ENCODE measurements at places on chromosomes 6 and 20.

DNA sequence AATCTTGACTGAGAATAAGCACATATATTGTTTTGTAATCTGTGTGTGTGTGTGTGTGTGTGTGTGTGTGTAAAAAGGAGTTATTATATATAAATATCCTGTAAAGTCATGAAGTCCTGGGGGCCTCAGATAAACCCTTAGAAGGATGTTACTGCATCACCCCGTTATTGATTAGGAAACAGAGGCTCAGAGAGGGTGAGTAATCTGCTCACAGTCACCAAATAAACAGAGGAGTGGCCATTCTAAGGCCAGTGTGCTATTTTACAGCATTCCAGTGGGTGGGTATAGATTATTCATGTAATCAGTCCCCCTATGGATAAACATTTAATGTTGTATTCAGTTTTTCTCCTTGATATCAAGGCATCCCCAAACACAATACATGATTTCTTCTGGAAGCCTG lies 87.1 kb downstream of the CDC5L start:
- H3K27me3 ChIP-seq, result peaks cover 11% of the 10 kb centered on the region
- H3K4me3 ChIP-seq, result no peak overlapping the region
- no peak overlapping the region for H3K27ac ChIP-seq
- H3K4me1 ChIP-seq, result peaks cover 9% of the 10 kb centered on the region
- no peaks in the 10 kb centered on the region for H3K36me3 ChIP-seq
- DNase-seq, result no peak

- H3K27ac ChIP-seq, result no peak overlapping the region
- no peaks in the 10 kb centered on the region for H3K27me3 ChIP-seq
- peaks cover 16% of the 10 kb centered on the region for H3K4me1 ChIP-seq
- H3K4me3 ChIP-seq, result no peak overlapping the region
- DNase-seq, result no peak
These were observed 44.6 kb downstream of the HIVEP2 start for GRCh38 chr6:142900227-142900971.

- no peaks in the 10 kb centered on the region for H3K36me3 ChIP-seq
- peaks cover 9% of the 10 kb centered on the region for H3K4me1 ChIP-seq
- DNase-seq, result peak; percentile 46
- H3K4me3 ChIP-seq, result peak overlapping the region; percentile 77
These were observed 546 bp upstream of the KLHL32 start for GRCh38 chr6:96923871-96924493.

DNA sequence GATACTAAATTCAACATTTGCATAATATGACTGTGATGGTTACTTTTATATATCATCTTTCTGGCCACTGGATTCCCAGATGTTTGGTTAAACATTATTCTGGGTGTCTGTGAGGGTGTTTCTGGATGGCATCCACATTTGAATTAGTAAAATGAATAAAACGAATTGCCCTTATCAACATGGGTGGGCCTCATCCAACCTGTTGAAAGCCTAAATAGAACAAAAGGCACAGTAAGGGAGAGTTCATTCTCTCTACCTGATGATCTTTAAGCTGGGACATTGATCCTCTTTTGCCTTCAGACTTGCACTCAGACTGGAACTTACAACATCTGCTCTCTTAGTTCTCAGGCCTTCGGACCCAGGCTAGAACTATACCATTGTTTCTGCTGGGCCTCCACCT lies 57.6 kb downstream of the CD24 start:
- H3K27me3 ChIP-seq, result 0 out of 3 replicates have a peak, but pooled peaks cover 2% of the 10 kb centered on the region
- no peak for DNase-seq
- no peaks in the 10 kb centered on the region for H3K36me3 ChIP-seq

GRCh38 chr6:12576389-12576788 lies 140.2 kb upstream of the PHACTR1 start:
- DNase-seq, result no peak
- H3K4me1 ChIP-seq, result no peaks in the 10 kb centered on the region
- H3K27me3 ChIP-seq, result no peaks in the 10 kb centered on the region

- H3K36me3 ChIP-seq, result no peaks in the 10 kb centered on the region
- peaks cover 15% of the 10 kb centered on the region for H3K4me1 ChIP-seq
- no peak overlapping the region for H3K4me3 ChIP-seq
- DNase-seq, result no peak
These were observed 182.3 kb upstream of the UST start for GRCh38 chr6:148564494-148565035.

- H3K4me3 ChIP-seq, result peak overlapping the region; percentile 94
- H3K27ac ChIP-seq, result peak overlapping the region; percentile 89
- peaks cover 58% of the 10 kb centered on the region for H3K4me1 ChIP-seq
- peaks cover 16% of the 10 kb centered on the region for H3K36me3 ChIP-seq
- no peak for DNase-seq
These were observed 1.7 kb downstream of the JAG1 start for GRCh38 chr20:10671919-10672623.

GRCh38 chr20:58869662-58870227 lies 17.2 kb downstream of the GNAS start:
- DNase-seq, result no peak
- peaks cover 9% of the 10 kb centered on the region for H3K4me1 ChIP-seq
- no peak overlapping the region for H3K27ac ChIP-seq

DNA sequence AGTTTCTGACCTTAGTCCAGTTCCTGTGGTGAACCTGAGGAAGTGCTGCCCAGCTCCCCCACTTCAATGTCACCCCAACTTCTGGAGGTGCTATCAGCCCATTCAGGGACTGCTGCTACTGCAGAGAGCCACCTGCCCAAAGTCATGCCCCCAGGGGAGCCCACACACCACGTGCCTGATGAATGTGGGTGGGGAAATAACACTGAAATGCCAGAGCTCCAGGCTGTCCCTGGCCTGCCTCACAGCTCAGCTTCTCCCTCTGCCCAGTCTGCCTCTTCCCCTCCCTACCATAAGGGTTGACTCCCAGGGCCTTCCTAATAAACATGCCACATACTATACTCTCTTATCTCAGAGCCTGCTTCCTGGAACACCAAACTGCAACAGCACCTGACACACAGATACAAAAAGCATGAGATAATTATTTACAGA lies 276.4 kb upstream of the MOCS1 start:
- H3K4me3 ChIP-seq, result no peak overlapping the region
- H3K27me3 ChIP-seq, result no peaks in the 10 kb centered on the region
- H3K36me3 ChIP-seq, result no peaks in the 10 kb centered on the region
- DNase-seq, result no peak
- H3K4me1 ChIP-seq, result no peaks in the 10 kb centered on the region

- peaks cover 36% of the 10 kb centered on the region for H3K4me1 ChIP-seq
- no peaks in the 10 kb centered on the region for H3K27me3 ChIP-seq
- H3K36me3 ChIP-seq, result no peaks in the 10 kb centered on the region
- peak; percentile 82 for DNase-seq
- peak overlapping the region; percentile 12 for H3K4me3 ChIP-seq
- peak overlapping the region; percentile 7 for H3K27ac ChIP-seq
These were observed 18.4 kb upstream of the NUP153 start for GRCh38 chr6:17725083-17725482.

GRCh38 chr6:105301756-105302616 lies 100.9 kb downstream of the PREP start:
- H3K27me3 ChIP-seq, result no peaks in the 10 kb centered on the region

- H3K27me3 ChIP-seq, result no peaks in the 10 kb centered on the region
- DNase-seq, result no peak
These were observed 315.1 kb downstream of the HDGFL1 start for GRCh38 chr6:22884456-22884855.

DNA sequence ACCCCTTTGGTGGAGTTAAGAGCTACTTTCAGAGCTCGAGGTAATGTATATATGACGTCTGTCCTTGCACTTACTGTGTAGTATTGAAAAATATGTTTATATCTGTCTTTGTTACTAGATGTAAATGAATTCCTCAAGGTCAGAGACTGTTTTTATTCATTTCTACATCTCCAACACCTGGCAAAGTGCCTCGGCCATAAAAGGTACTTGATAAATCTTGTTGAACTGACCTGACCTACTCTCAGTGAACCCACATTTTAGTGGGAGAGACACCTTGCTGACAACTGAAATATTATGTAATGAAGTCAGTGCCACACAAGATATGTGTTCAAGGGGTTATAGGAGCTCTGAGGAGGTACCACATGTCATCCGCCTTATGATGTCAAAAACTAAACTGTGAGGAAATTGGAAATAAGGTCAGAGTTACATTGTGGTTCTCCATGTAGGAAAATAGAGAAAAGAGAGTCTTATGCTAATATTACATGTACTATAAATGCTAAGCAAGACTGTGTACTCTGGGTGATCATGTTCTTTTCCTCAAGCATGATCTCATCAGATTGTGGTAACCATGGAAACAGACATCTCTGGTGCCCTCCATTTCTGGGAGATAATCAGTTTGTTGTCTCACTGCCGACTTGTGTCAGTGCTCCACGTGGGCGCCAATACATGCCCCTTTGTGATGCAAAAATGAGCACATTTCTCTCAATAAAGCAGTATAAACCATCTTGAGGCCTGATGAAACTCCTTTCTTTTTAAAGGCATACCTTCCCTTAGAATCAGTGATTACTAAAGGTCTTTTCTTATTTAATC lies 5.7 kb upstream of the TMEM30A start:
- H3K27me3 ChIP-seq, result no peaks in the 10 kb centered on the region
- peaks cover 23% of the 10 kb centered on the region for H3K4me1 ChIP-seq
- no peak overlapping the region for H3K4me3 ChIP-seq
- H3K27ac ChIP-seq, result no peak overlapping the region
- no peak for DNase-seq
- no peaks in the 10 kb centered on the region for H3K36me3 ChIP-seq

GRCh38 chr20:43863821-43864544 lies 50.7 kb upstream of the TOX2 start:
- H3K36me3 ChIP-seq, result no peaks in the 10 kb centered on the region
- H3K27ac ChIP-seq, result no peak overlapping the region
- DNase-seq, result no peak
- no peaks in the 10 kb centered on the region for H3K4me1 ChIP-seq
- no peak overlapping the region for H3K4me3 ChIP-seq
- peaks cover 11% of the 10 kb centered on the region for H3K27me3 ChIP-seq

DNA sequence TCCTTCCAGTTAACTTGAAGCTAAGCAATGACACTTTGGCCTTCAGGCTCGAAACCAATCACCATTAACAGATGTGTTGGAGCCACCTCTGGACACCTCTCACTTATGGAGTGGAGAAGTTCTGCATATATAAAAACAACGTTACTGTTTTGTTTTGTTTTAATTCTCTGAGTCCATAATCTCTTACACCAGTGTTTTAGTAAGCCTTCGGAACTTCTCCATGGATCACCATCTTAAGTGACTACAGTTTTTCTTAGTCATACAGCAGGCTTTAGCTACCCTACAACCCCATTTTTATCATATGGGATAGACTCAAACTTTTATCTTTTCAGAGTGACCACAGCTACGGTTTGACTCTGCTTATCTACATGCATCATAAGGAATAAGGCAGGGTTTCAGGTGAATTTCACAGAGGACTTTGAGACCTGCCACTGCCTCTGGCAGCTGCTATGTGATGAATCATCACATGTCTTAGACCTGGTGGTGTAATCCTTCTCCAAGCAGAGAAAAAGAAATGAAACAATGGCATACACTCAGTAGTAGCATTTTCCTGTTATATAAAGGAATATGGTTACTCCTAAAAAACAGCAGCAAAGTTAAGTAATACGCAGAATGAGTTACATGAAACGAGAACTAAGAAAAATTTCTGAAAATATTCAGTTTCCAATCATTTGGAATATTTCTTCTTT lies 5.5 kb upstream of the HDDC2 start:
- peaks cover 26% of the 10 kb centered on the region for H3K4me1 ChIP-seq
- no peak overlapping the region for H3K4me3 ChIP-seq
- no peak overlapping the region for H3K27ac ChIP-seq
- peak; percentile 33 for DNase-seq
